Activated CD4-positive, alpha-beta T cell treated with anti-CD3 and anti-CD28 coated beads for 24 hours (primary cell): ENCODE measurements at places on chromosomes 11 and 22.

GRCh38 chr22:47259990-47260389 lies 497.5 kb downstream of the TBC1D22A start:
- DNase-seq: no peak

DNA sequence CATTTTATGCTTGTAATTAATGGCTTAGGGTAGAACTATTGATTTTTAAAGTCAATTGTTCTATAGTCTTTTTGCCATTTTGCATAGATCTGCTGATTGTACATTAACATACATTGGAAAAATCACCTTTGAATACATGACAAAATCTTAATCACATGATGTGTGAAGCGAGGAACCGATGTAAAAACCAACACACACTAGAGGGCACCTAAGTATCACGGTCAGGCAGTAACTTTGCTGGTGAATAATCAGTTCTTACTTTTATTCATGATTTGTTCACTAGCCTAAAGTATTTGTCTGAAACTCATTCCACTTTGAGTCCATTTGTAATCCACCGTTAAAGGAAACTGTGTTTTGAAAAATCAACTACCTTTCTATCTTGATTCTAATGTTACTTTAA lies 28.2 kb downstream of the JHY start:
- no peak for DNase-seq

DNA sequence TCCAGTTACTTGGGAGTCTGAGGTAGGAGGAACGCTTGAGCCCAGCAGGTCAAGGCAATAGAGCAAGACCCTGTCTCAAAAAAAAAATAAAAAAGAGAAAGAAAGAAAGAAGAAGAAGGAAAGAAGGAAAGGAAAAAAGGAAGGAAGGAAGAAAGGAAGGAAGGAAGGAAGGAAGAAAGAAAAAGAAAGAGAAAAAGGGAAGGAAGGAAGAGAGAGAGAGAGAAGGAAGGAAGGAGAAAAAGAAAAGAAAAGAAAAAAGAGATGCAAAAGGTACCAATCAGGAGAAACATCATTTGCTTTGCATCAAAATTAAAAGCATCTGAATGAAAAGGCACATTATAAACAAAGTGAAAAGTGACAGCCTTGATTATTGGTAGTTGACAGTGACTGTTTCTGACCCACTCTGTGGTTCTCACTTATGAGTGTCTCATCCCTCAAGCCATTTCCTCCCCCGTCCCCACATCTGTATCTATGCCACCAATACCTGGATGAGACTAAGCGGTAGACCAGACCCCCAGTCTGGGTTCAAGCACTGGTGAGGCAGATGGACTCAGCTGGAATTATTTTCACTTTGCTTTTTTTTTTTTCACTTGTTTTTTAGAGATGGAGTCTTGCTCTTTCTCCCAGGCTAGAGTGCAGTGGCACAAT lies 33.0 kb upstream of the XBP1 start:
- DNase-seq: no peak

DNA sequence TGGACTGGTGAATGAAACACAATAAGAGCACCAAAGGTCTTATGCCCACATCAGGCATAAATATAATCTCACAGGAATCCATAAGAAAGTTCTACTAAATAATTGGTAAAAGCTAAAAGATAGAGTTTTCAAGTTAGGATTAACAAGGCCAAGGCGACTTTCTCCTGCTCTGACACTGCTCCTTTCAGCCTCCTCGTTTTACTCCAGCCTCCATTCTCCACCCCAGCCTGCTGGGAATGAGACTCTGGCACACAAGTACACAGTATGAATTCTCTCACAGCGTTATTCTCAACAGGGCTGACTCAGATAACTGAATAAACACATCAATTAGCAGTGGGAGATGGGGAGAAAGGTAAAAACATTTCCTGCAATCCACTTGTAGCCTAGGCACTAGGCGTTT lies 94.9 kb downstream of the APOL5 start:
- DNase-seq: no peak

DNA sequence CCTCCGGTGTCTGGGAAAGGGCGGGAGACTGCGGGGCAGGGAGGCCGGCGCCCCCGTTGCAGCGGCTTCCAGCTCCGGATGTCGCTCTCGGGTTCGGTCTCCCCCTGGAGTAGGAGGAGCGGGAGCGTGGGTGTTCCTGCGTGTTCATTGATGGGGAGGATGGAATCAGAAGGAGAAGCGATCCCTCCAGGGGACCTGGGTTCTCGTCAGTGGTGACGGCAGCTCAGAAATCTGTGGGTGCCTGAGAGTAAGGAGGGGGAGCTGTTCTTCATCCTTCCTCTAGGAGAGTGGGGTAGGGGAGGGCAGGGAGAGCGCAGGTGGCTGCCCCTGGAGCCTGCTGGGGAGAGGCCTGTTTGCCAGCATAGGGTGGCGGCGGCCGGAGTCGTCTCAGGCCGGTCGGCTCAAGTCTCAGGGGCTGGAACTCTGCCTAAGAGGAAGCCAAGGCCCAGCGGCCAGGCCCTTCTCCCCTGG lies 1.1 kb downstream of the UBASH3B start:
- DNase-seq: peak; percentile 17

GRCh38 chr11:75351541-75351790 lies at the start of gene ARRB1:
Gene ARRB1 (minus strand): TSS chr11:75351661. CDS start chr11:75351607, 54 bp downstream.
- no peak for DNase-seq

GRCh38 chr11:46382646-46383403 lies 1.4 kb downstream of the MDK start:
- DNase-seq: no peak

- DNase-seq: no peak
Observed at GRCh38 chr22:18095101-18095805, 15.4 kb upstream of the TUBA8 start.

- no peak for DNase-seq
Observed at GRCh38 chr11:827146-827896, 398 bp upstream of the CRACR2B start.

DNA sequence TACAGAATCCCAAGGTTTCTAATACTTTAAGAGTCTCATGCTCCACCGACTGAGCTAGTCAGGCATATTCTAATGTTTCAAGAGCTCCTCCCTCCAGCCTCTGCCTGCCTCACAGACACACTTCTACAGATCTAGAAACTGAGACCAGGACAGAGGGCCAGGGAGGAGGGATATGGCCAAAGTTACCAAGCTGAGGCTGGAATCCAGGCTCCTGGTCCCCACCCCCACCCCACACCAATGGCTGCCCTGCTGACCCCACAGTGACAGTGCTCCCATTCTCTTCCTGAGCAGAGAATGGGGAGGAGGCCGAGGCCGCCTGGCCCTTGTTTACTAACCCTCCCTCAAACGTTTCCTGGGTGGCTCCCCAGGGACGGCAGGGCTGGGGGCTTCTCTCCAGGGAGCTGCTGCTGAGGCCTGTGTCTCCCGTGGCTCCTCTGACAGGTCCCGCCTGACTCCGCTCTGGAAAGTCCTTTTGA lies 2.2 kb downstream of the PLEKHB1 start:
- no peak for DNase-seq

DNA sequence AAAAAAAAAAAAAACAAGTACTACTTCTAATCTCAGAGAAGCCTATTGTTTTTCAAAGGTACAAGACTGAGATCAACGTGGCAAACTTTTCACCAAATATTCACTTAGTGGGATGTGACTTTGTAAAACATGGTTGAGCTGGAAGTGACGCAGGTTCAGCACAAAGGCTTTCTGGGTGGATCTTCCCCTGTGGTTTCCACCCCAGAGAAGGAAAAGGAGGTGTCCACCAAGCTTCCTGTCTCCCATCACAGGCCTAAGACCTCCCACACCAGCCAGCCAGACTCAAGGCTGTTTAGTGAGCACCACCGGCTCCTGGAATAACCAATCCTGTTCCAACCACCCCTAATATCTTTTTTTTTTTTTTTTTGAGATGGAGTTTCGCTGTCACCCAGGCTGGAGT lies 5.7 kb downstream of the TMEM184B start:
- no peak for DNase-seq

DNA sequence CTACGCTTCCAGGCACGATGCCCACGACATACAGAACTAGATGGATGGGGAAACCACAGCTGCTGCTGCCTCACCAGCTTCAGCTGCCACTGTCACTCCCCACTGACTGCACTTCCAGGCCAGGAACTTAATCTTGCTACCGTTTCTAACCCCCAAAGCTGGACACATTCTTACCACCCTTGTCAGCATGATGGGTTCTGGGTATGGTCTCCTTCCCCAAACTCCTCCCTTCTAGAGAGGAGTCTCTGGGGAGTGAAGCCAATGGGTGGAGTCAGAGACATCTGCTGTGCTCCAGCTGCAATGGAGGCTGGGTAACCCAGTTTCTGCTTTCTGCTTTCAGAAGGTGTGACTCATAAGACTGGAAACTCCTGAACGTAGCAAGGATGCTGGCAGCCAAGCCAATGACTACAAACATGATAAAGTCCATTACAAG lies 87.0 kb upstream of the THY1 start:
- DNase-seq: no peak

DNA sequence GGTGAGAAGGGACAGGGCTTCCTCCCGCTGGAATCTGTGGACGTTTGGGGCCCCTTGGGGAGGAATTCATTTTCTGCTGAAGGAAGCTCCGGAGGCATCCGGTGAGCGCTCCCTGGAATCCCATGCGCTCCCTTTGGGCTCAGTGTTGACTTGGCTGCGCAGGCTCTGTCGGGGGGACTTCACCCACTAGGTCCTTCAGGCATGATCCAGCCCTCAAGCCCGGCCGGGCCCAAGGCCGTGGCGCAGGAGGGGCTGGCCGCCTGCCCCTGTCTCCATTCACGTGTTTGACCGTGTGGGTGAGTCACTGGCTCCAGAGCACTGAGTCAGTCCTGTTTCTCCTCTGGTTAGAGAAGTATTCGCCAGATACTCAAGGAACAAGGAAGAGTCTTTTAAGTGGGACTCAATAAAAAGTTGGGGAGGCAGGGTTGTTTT lies 1.4 kb downstream of the CTTN start:
- no peak for DNase-seq

DNA sequence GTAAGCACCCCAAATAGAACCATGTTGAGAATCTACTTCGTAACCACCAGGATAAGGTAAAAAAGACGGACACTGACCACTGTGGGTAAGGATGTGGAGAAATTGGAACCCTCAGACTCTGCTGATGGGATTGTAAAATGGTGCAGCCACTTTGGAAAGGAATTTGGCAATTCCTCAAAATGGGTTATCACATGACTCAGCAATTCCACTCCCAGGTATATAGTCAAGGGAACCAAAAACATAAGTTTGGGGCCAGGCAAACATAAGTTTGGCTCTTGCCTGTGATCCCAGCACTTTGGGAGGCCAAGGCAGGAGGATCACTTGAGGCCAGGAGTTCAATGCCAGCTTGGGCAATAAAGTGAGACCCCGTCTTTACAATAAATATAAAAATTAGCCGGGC lies 5.1 kb upstream of the CABP2 start:
- no peak for DNase-seq

DNA sequence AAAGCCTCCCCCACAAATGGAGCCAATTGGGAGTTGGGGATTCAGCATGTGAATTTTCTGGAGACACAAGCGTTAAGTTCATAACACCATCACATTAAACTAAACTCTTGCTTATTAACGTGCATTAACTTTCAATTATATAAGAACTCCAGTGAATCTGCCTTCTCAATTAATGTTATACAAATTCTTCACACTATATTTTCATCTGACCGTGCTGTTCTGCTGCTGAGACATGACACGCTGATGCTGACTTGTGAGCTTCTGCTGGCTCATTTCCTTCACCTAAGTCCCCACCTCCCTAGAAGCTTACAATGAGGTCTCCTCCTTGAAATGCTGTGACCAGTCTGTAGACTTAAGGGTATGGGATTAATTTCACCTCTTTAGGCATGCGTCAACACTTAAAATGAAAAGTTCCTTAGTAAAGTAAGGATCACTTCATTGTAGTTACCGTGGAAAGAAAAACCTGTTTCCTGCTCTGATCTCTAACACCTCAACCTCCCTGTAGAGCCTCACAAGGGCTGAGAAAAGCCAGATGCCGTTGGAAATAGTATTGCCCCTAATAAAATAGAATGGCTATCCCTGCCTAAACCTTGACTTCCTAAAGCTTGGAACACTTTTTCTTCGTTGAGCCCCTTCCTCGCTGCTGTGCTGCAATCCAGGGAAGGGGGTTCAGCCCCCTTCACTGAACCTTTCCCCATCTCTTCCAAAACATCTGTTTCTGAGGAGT lies 2.2 kb downstream of the HBG2 start:
- DNase-seq: no peak

DNA sequence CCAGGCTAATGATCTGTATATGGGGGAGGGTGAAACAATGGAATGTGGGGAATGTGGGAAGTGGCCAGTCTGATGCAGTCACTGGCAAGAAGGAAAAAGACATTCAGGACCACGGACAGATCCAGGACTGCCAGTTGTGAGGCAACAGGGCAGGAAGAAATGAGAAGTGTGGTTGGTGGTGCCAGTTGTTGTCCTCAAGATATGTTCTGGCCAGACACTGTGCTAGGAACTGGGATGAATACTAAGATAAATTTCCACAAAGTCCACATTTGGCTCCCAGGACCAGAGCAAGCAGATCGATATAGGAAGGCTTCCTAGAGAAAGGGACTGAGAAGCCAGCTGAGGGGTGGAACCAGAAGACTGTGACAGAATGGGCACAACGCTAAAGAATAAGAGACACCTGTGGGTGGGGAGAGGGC lies 6.8 kb upstream of the TPBGL start:
- DNase-seq: no peak

GRCh38 chr11:96367342-96367741 lies 22.4 kb downstream of the CCDC82 start:
- DNase-seq: no peak

GRCh38 chr22:20246368-20247009 lies 21.6 kb downstream of the RTN4R start:
- no peak for DNase-seq

DNA sequence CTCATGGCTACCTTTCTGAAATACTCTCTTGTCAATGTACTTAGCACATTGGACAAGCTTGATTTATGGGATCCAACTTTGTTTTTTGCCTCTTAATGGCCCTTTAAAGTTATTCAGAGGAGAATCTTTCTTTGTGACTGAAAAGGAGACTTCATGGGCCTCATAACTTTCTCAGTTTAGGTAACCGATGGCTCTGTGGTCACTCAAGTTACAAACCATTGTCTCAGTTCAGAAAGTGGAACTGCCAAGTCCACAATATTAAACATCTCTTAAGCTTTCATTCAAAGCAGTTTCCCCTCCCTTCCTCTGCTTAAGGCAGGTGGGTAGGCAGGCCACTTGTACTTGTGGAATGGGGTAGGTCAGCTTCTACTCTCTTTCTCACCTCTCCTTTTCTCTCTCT lies 12.3 kb upstream of the ARL14EP start:
- no peak for DNase-seq

DNA sequence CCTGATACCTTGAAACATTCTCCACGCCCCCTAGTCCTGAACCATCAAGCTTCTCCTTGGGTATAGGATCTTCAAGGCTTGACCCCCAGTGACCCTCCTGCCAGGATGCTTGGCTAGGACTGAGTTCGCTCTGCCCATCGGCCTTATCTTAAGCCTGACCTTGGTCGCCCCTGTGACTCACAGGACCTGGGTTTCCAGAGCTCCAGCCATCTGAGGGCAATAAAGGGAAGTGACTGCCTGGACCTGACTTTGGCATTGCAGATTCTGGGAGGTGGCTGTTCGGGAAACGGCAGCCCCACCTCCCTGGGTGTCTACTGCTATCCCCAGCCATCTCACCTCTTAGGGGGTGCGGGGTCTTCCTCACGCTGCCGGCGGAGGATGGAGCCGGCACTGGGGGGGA lies 15.4 kb downstream of the CARD10 start:
- DNase-seq: no peak

GRCh38 chr11:69968396-69969347 lies 109.4 kb upstream of the ANO1 start:
- no peak for DNase-seq
